Breast epithelium (tissue), 4 donors: ENCODE measurements at places on chromosomes 12 and 14. TPM values are rescaled to one million over a fixed set of nuclear protein-coding genes. Genes with fewer than 3 reads are reported as not detected.

The JAG2 gene
- total RNA-seq: 13.1 TPM

The SLC25A29 gene
- total RNA-seq: 40.2 TPM

The APPL2 gene
- total RNA-seq: 89.1 TPM

The NPFF gene
- 0.98 TPM for total RNA-seq

The TMPRSS12 gene
- not detected for total RNA-seq

The MAP1LC3B2 gene
- total RNA-seq: 8.5 TPM

The CFAP251 gene
- total RNA-seq: 4.8 TPM

The NGB gene
- total RNA-seq: not detected

The CCDC177 gene
- total RNA-seq: 0.33 TPM

The SLCO1B3 gene
- not detected for total RNA-seq

The PLEKHH1 gene
- total RNA-seq: 18.9 TPM

The GLT8D2 gene
- 20.8 TPM for total RNA-seq

The GPR84 gene
- total RNA-seq: not detected

The BORCS5 gene
- total RNA-seq: 20.3 TPM

The LRTM2 gene
- not detected for total RNA-seq

The ANKRD33 gene
- not detected for total RNA-seq

The MMP19 gene
- total RNA-seq: 50.6 TPM

The GDF3 gene
- not detected for total RNA-seq

The PZP gene
- total RNA-seq: under 0.01 TPM

The ADGRD1 gene
- total RNA-seq: 47.5 TPM

The TSPAN9 gene
- total RNA-seq: 16.8 TPM

The MYH6 gene
- total RNA-seq: not detected

The TMEM120B gene
- 8.2 TPM for total RNA-seq

The KRT73 gene
- total RNA-seq: not detected

The POTEM gene
- not detected for total RNA-seq

The CD9 gene
- total RNA-seq: 243 TPM

The ACVRL1 gene
- 274 TPM for total RNA-seq

The CD69 gene
- 7.4 TPM for total RNA-seq

The RASSF9 gene
- 2.9 TPM for total RNA-seq

The SIX1 gene
- 2.6 TPM for total RNA-seq

The SERPINA1 gene
- total RNA-seq: 7.5 TPM

The SLC2A14 gene
- not detected for total RNA-seq

The CCDC175 gene
- total RNA-seq: not detected
